Stimulated activated naive CD4-positive, alpha-beta T cell (primary cell): ENCODE measurements at places on chromosomes 3 and 15.

GRCh38 chr3:168336276-168336675 lies 240.6 kb upstream of the GOLIM4 start:
- no peak for DNase-seq

DNA sequence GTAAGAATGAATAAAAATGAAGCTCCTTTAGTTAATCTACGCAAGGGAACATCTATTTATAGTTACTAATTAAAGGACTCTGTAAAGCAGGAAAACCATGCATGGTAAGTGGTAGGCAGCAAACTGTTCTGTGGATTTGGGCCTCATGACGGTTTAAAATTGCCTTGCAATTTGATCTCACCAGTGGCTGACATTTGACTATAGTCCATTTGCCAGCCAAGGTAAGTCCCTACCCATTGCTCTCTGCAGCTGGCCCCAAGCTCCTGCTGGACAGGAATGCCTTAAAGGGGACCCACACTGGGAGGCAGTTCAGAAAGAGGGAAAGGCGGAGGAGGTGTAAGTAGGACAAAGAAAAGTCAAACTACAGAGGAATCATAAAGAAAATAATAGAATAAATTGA lies 203.3 kb downstream of the PLCL2 start:
- no peak for DNase-seq

- no peak for DNase-seq
Measured at GRCh38 chr3:77040216-77040615, 317 bp downstream of the ROBO2 start.

DNA sequence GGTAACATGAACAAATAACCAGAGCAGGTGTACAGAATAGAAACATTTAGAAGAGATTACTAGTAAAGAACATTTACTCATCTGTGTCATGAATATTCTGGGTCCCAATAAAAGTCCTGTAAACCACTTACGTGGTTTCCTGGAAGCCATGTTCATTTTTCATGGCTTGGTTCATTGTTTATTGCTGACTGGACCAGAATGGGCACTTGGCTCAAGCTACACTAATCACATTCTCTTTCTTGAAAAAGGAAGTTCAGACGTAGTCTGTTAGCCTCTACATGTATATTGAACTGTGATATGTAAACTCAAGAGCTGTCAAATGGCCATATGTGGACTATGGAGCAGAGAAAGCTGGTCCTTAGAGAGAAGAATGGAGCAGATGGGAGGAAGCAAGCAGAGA lies 138.3 kb upstream of the FAM3D start:
- DNase-seq, result no peak

- DNase-seq, result no peak
Measured at GRCh38 chr3:46061887-46062286, 34.6 kb upstream of the XCR1 start.

- DNase-seq, result no peak
Measured at GRCh38 chr3:50210176-50210509, 5.1 kb downstream of the SLC38A3 start.

GRCh38 chr15:49152552-49153312 lies 2.7 kb downstream of the COPS2 start:
- DNase-seq, result no peak

DNA sequence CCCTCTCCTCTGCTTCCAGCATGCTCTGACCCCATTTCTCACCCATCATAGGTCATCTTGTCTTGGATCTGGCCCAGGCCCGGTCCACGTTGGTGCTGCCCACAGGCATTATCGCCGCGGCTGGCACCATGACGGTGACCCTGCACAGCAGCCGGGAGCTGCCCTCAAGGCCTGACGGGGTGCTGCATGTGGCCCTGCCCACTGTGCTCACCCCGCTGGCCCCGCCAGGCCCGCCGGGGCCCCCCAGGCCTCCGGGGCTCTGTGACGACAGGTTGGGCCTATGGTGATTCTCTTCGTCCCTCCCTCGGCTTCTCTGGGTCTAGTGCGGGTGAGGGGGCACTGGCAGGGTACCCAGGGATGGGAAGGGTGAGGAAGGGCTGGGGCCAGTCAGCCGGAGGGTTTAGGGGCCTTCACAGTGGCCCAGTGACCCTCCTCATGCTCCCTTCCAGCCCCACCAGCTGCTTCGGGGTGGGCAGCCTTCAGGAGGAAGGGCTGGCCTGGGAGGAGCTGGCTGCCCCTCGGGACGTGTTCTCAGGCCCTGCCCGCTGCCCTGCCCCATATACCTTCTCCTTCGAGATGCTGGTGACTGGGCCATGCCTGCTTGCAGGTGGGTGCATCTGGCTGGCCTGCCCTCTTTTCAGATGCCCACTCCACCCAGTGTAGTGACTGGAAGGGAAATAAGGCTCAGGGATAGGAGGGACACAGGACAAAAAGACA lies 3.9 kb downstream of the VWA5B2 start:
- DNase-seq, result no peak

GRCh38 chr3:15601399-15602145 lies at the start of the genes BTD and HACL1:
Gene BTD, plus strand, starts transcription at chr3:15601745. Its CDS starts 33,695 bp downstream, at chr3:15635440.
Gene HACL1, minus strand, starts transcription at chr3:15601569. Its CDS starts 106 bp downstream, at chr3:15601463.
- no peak for DNase-seq

GRCh38 chr15:100131321-100132224 lies 210.2 kb downstream of the ADAMTS17 start:
- DNase-seq, result no peak

DNA sequence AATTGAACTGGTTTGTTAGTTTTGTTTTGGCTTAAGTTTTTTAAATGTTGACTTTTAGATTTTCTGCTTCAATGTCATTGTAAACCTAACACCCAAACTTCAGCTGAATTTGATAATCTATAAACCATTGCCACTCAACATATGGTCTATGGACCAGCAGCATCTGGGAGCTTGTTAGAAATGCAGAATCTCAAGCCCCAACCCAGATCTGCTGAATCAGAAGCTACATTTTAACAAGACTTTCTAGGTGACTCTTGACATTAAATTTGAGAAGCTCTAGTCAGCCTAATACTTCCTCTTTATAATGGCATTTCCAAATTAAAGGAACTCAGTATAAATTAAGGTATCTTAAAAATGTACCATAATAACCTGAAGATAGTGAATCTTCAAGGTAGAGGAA lies 96.5 kb upstream of the THRB start:
- DNase-seq, result no peak
